Head of caudate nucleus (tissue), 42 donors: ENCODE measurements at places on chromosomes 5 and 9.

GRCh38 chr9:98899408-98900056 lies 44.2 kb upstream of the COL15A1 start:
- no peak for DNase-seq

GRCh38 chr9:88236511-88237478 lies 98.5 kb upstream of the SPATA31C2 start:
- peak; percentile 38 for DNase-seq

DNA sequence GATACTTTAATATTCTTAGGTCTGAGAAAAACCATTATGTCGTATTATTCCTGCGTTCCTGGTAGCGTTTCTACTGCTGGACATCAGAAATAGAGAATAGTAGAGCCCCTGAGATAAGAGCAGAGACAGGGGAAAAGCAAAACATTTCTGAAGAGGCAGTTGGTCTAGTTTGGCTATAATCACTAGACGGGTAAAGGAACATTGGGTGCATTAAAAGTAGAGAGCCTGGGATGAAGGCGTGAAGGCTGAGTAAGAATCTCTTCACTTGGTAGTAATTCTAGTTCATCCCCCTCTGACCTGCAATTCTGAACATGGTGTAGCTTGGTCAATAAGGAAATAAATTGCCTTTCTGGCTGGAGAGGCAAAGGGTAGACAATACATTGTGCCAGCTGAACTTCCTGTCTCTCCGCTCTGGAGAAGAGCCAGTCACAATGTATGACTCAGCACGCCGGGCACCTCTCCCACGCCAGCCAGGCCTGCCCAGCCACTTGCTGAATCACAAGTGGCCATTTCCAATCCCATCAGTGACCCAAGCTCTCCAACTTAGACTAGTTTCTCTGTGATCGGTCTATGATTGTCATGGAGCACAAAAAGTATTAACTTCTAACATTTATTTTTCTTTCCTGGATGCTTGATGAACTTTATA lies 75.4 kb downstream of the STK32A start:
- peak; percentile 44 for DNase-seq

DNA sequence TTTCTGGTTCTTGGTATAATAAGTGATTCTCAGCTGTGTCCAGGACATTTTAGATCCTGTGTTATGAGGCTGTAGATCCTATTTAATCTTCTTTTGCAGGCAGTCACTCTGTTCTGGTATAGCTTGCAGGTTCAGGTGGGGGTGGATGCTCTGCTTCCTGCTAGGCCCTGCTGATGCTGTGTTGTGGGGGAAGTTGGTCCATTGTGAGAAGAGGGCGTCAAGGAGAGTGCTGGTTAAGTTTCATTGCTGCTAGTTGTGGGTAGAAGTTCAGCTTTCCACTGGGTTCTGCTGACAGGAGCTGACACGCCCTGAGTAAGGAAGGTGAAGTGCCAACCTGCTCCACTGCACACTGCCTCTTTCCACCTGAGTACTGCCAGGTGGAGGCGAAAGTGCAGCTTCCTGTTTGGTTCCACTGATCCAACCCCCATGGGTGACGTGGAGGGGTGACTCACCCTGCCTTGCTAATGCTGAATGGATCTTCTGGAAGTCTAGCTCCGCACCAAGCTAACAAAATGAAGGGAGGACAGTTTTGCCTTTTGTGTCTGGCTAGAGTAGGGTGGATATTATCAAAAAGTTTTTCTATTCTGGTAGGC lies 16.3 kb downstream of the NMRK1 start:
- peak; percentile 71 for DNase-seq

DNA sequence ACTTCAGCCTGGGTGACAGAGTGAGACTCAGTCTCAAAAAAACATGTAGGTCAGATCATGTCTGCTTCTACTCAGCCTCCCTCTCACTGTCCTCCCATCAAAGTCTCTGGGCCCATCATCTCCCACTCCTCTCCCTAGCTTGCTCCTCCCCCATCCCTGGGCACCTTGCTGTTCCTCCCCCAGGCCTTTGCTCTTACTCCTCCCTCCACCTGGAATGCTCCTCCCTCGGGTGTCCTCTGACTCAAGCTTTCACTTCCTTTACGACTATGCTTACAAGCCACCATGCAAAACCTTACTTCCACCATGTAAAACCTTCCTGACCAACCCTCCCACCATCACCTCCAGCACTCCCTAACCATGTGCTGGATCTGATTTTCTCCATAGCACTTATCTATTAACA lies 51.5 kb downstream of the MTMR12 start:
- no peak for DNase-seq

DNA sequence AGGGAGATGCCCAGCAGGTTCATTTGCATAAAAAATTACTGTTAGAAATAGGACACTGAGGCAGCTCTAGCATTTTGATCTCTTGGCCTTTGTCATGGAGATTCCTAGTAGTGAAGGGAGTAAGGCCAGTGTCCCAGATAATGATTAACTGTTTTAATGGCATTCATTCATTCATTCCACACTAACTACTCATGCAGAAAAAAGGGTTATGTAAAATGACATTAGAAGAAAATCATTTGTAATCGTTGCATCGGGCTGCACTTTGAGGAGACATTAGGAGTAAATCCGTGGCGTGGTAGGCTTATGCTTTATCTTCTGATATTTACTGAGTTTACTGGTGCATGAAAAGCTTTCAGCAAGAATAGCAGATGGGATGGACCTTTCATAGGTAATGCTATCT lies 82.6 kb upstream of the GRHPR start:
- DNase-seq, result no peak

DNA sequence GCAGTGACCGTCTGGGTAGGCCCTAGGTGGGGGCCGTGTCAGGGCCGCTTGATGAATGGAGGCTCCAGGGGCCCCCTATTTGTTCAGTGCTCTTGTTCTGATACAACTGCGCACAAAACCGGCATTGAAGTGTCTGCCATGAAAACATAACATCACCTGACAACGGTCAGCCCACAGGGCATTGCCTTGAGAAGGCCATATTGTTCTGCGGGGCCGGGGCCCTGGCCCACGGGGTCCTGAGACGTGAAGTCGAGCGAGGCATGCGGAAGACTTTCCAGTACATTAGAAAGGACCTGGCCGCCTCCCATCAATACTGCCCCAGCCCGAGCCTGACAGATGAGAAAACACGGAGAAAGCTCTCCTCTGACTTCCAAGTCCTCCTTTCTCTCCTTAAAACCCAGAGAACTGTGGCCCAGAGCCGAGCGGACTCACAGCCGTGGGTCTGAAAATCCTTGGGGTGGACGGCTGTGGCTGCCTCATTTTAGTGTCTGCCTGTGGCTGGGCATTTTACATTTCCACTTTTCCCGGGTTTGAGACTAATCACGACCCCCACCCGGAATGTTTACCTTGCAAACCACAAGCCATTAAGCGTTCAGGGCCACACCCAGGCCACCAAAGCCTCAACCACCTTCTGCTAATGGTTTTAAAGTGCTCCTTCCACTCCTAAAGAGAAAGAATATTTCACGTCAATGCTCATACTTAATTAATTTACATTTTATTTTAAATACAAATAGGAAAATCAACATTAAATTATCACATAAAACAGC lies 391.0 kb upstream of the IRX2 start:
- no peak for DNase-seq

GRCh38 chr9:15203581-15203980 lies 103.4 kb downstream of the TTC39B start:
- no peak for DNase-seq

DNA sequence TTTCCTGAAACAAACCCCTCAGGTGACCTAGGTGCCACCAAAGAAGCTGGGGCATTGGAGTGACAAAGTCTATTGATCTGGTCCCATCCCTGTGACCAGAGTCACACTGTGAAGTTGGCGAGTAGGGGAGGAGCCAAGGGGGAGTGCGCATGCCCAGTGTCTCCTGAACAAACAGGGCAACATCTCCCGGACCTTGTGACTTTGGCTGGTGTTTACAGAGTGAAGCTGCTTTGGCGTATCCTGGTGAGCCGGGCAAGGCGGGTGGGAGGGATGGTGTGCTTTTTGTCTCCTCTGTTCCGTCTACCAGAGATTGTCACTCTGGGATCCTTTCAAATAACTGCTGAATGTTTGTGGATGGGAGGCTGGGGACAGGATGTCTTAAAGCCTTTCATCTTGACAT lies 204.5 kb downstream of the HSPA4 start:
- DNase-seq, result no peak

- DNase-seq, result peak; percentile 12
Measured at GRCh38 chr9:135605238-135605781, 34.0 kb downstream of the GLT6D1 start.

GRCh38 chr5:134409321-134409720 lies 2.4 kb downstream of the CDKN2AIPNL start:
- DNase-seq, result no peak

- no peak for DNase-seq
Measured at GRCh38 chr5:107557051-107557658, 113.6 kb downstream of the EFNA5 start.

GRCh38 chr9:20463823-20464222 lies 158.5 kb downstream of the MLLT3 start:
- no peak for DNase-seq

DNA sequence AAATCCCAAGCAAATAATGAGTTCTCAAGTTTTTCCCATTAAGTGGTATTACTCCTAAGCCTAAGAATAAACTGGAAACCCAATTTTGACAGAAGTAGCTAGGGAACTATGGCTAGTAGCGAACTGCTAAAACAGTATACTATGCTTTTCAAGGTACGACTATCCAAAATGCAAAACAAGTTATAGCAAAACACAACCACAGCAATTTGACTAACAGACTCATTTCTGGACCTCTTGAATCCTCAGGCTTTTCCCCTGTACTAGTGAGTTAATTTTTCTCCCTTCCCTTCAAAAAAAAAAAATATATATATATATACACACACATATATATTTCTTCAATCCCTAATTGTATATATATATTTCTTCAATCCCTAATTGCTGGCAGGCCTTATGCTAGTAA lies 7.3 kb downstream of the FBXW11 start:
- DNase-seq, result no peak

GRCh38 chr9:18688581-18689565 lies 214.9 kb downstream of the ADAMTSL1 start:
- no peak for DNase-seq

- no peak for DNase-seq
Measured at GRCh38 chr9:6716766-6717165, 41.0 kb upstream of the KDM4C start.

- DNase-seq, result no peak
Measured at GRCh38 chr5:1108865-1109174, 3.0 kb downstream of the SLC12A7 start.

GRCh38 chr5:10441992-10442435 lies 335 bp downstream of the ROPN1L start:
- no peak for DNase-seq

DNA sequence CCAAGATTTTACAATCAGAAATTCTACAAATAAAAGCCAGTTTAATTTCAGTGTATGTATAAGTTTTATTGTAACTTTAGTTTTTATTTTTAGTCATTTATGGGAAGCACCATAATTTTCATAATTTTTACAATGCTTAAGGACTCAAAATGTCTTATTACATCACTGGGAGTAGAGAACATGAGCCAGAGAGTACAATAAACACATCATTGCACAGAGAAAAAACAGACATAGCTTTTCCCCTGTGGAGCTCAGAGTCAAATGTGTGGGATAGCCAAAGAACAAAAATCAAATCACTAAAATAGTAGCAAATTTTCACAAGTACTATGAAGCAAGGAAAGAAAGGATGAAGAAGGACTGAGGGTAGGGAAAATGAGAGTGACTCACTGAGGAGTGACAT lies 5.5 kb upstream of the JAKMIP2 start:
- no peak for DNase-seq

- no peak for DNase-seq
Measured at GRCh38 chr9:29241320-29241719, 1668.0 kb upstream of the C9orf72 start.

DNA sequence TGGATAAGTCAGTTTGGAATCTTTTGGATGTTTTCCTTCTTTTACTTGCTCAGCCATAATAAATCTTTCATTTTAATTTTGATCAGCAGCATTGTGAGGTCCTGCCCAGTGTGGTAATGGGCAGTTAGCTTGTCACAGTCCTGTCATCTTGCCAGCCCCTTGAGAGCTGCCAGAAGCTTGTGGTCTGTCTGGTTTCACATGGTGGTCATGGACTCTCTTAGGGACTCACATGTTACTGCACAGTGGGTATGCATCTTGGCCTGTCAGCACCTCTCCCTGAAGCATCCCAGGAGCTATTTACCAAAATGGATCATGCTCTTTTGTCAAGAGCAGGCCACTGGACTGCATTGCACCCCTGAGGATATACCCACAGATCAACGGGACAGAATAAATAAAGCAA lies 60.3 kb downstream of the DAPK1 start:
- no peak for DNase-seq

GRCh38 chr5:143229896-143230675 lies 173.4 kb downstream of the NR3C1 start:
- peak; percentile 54 for DNase-seq

GRCh38 chr9:20031836-20032235 lies 243.0 kb upstream of the SLC24A2 start:
- no peak for DNase-seq

DNA sequence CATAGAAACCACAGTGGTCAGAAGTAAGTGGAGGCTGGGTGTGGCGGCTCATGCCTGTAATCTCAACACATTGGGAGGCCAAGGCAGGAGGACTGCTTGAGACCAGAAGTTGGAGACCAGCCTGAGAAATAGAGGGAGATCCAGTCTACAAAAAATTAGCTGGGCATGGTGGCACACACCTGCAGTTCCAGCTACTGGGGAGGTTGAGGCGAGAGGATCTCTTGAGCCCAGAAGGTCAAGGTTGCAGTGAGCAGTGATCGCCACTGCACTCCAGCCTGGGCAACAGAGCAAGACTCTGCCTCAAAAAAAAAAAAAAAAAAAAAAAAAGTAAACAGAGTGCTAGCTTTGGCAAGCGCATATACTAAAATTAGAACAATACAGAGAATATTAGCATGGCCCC lies 24.6 kb downstream of the AK8 start:
- DNase-seq, result no peak

GRCh38 chr5:71924980-71925379 lies 182.3 kb upstream of the MAP1B start:
- DNase-seq, result no peak

DNA sequence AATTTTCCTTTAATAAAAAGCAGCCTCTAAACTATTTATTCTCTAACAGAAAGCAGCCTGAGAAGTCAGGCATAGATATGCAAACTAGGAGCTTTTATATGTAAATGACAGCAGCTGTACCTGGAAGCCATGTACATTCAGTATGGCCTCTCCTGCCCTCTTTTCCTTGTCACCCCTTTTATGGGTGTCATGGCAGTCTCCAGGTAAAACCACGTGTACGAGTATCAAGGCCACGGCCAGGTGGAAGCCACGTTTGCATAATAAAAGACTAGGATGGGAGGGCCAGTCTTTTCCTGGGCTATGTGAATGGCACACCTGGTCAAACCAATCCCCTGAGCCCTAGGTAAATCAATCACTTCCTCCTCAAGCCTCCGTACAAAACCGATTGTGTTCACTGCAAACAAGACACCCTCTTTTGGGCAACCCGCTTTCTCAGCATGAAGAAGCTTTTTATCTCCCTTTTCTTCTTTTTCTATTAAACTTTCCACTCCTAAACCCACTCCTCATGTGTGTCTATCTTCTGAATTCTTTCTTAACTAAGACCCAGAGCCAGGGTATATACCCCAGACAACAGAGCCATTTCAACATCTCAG lies 419.5 kb upstream of the CTNND2 start:
- no peak for DNase-seq
